Activated naive CD4-positive, alpha-beta T cell (primary cell): ENCODE measurements at places on chromosomes 5 and 9.

- DNase-seq, result no peak
These were observed 31.6 kb downstream of the DTWD2 start for GRCh38 chr5:118956727-118957126.

DNA sequence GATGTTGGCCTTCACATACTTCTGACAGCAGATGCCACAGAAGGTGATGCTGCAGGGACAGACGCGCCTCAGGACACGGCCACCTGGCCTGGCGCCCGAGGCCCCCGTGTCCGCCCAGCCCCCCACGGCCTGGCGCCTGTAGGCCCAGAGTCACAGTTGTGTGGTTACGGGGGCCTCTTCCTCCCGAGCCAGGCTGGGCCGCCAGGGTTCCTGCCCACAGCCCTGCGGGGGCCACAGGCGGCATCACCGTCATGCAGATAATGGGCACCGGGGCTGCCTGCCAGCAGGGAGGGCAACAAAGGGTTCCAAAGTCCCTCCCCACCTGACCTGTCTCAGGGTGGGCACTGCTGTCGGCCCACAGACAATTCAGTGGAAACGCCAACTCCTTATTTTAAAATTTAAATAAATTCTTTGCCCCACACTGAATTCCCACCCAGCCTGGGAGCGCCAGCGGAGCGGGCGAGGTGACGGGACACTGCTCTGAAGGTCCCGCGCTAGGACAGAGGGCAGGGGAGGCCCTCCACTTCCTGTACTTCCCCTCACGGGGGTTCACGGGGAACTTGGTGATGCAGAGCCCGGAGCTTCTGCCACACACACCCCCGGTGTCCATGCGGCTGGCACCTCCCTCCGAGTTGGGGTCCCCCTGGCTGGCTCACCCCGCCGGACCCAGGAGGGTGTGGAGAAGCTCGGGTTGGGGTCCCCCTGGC, 40.6 kb downstream of the EXOC3 start:
- no peak for DNase-seq

DNA sequence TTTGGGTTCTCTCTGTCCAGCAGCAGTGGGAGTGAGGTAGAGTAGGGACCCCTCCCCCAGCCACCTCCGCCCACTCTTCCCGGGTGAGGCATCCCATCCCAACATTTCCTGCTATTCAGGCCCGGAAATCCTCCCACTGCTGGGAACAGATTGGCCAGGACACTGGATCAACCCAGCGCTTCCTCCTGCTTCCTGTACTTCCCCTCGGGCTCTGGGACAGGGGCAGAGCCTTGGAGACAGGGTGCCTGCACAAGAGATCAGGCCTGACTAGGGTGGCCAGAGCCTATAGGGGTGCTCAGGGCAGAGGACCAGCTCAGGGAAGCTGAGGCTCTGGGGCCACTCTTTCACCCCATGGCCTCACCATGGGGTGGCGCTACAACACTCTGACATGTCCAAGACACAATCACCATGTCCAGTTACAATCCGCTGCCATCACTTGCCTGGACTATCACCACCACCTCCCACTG, 14.5 kb downstream of the SH2D3C start:
- no peak for DNase-seq

DNA sequence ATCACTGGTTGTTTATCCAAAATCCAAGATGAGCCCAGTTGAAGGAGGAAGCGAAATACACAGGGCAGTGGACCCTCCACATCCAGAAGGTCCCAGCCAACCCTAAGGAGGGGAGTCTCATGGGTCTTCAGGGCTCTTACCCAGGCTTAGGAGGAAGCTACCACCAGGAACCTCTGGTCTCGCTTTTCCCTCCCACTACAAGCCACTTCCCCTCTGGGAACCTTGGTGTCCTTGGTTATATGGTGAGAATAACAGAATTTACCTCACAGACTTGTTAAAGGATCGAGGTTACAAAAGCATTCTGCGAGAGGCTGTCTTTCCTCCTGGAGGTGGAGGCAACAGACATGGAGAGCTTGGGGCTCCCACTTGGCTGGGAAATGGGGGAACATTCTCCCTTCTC, 3.4 kb downstream of the HIGD2A start:
- DNase-seq, result no peak

DNA sequence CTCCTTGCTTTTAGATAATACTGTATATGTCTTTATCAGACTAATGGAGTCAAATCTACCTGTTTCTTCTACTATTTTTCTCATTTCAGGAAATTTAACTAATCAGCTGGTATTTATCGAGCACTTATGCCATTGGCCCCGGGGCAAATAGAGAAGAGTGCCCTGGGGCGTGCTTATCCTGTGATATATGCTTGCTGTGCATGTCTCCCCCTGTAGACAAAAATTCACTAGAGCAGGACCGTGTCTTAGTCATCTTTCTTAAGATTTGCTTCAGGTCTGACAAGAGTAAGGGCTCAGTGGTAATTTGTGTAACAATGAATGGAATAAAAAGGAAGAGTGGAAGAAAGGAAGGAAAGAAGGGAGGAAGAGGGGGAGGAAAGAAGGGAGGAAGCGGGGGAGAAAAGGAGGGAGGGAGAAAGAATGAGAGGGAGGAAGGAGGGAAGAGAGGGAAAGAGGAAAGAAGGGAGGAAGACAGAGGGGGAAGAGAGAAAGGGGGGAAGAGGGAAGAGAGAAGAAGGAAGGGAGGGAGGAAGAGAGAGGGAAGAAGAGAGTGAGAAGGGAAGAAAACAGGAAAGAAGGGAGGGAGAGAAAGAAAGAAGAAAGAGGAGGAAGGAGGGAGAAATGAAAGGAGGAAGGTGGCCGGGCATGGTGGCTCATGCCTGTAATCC, 295.7 kb upstream of the PANK3 start:
- DNase-seq, result no peak

DNA sequence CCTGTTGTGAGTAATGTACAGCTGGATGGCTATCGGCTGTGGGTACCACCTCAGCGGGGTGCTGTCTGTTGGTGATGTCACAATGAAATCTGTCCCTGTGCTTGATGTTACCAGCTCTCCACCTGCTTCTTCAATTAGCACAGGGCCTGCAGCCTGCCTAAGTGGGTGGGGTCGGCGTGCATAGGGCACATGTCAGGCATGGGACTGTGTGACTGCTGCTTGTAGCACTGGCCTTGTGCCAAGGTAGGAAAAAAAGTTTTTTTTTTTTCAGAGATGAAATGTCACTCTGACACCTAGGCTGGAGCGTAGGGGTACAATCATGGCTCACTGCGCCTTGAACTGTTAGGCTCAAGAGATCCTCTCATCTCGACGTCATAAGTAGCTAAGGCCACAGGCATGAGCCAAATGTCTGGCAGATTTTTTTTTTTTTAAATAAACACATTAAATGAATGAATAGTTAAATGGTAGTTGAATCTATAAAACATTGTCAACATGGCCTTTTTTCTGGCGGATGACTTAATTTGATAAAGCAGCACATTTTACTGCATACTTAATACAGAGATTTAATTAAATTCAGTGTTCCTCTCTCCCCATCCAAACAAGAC, 222.5 kb downstream of the NXNL2 start:
- no peak for DNase-seq

- no peak for DNase-seq
These were observed 214.4 kb upstream of the ELL2 start for GRCh38 chr5:96176022-96176421.

DNA sequence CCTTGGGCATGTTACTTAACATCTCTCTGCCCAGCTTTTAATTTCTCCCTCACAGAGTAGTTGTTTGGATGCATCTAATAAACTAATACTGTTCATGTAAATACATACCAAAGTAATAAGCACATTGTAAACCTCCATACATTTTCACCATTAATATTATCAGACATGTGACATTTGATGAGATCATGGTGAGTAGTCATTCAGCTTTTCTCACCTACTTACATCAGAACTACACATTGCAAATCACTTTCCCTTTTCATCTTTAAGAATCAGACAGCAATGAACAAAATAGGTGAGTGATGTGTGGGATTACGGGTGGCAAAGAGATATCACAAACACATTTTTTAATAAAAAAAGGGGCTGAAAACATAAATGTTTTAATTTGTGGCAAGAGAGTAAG, 89.3 kb downstream of the JAKMIP2 start:
- DNase-seq, result no peak

GRCh38 chr5:146630472-146630871, 114.5 kb upstream of the GPR151 start:
- DNase-seq, result no peak

GRCh38 chr9:18056269-18056992, 417.5 kb upstream of the ADAMTSL1 start:
- no peak for DNase-seq
